ENCODE measurements at places on chromosomes 7 and 10.
A peak's percentile ranks its signal among the peaks of the same experiment; 100 is the strongest.

GRCh38 chr10:103663236-103663635 is 169.7 kb downstream of the NEURL1 start:
- no peak for DNase-seq

DNA sequence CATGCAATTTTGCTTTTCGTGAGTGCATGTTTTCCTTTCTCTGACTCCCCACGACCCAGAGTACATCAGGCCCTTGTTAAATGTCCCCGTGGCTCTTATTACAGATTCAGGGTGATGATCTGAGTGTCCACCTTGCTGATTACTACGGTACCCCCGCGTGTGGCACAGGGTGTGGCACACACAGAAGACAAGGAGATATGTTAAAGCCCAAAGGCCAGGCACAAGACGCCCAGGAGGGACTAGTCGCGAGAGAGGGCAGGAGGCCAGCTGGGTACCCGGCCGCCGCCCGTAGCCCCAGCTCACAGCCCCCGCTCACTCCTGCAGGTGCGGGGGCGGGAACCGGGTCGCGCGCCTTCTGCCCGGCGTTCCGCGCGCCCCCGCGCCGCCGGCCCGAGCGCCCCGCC is 281 bp upstream of the EXOC6 start:
- no peak for DNase-seq

DNA sequence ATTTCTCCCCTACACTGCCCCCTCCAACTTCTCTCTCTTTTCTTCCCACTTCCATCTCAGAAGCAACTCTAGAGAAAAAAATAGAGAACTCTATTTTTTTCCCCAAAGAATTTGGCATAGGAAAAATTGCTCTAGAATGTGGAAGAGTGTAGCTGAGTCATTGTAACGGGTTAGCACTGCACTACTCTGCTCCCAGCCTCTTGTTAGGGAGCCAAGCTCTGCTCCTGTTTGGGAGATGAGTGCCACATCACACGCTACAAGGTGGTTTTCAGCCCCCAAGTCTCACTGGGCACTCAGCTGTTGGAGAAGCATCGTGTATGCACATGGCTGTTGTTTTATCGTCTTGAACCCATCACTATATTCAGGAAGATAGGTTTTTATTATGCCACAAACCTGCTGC is 136.4 kb downstream of the BMPER start:
- DNase-seq: no peak

DNA sequence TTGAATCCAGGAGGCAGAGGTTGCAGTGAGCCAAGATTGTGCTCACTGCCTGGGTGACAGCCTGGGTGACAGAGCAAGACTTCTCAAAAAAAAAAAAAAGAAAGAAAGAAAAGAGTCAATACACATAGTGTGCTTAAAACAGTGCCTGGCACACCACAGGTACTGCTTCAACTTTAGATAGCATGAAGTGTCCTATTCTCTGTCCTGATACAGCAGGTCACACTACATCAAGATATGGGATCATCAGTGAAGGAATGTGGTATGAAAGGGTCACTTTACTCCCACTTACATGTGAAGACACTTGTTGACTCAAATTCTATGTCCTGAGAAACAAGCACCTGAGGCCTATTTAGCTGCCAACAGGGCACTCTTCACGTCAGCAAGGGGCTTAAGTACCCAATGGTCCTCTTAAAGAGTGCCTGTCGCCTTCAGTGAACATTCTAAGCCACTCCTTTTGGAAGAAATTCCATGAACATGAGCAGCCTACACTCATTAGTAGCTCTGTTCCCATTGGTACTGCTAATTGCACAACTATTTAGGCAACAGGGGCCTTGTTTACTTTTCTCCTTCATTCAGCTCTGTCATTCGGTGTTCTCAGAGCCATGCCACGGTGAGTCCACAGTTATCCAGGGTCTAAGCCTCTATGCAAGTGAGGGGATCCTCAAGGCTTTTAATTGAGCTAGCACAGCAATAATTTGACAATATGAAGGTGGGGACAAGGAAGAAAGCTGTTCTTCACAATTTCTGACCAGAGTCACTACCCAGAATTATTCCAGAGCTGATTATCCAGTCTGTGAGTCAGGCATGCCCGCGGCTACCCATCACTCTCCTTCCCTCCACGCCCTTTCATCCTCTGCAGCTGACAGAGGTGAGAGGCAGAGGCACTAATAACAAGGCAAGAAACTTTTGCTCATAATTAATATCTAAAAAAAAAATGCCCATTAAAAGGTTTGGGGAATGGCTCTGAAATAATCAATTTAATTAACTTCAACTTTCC is 56.6 kb upstream of the PTN start:
- DNase-seq: no peak

DNA sequence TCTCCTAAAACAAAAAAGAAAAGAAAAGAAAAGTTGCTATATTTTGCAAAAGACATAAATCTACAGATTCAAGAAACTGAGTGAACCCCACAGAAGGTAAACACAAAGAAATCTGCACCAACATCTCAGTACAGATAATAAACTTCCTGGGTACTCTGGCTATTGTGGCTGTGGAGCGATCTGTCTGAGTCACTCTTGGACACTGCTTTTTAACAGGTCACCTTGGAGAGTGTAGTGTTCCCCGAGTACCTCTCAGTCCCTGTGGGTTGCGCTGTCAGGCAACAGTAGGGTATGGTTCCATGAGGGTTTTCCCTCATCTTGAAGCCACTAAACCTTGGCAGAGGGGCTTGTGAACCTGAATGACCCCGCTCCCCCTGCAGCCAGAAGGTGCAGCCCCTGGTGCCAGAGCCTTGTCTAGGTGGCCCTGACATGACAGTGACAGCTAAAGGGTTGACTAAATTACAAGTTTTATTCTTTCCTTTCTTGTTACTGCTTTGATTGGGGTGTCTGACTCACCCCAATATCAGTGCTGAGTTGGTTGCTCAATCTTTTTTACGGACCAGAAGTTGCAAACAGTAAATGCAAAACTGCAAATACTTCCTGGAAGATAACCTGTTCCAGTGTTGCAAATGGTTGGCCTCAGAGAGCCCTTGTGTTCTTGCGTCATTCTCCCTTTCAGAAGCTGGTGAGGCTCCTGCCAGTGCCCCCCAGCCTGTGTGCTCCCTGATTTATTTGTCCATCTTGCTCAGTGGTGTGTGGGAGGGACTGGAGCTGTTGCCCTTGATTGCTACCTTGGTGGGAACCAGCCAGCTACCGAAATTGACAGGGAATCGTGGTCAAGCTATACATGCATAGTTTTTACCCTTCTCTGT is 30.6 kb downstream of the POR start:
- no peak for DNase-seq

- DNase-seq: no peak
These were observed 1182.0 kb downstream of the CNTNAP2 start for GRCh38 chr7:147298611-147299043.

DNA sequence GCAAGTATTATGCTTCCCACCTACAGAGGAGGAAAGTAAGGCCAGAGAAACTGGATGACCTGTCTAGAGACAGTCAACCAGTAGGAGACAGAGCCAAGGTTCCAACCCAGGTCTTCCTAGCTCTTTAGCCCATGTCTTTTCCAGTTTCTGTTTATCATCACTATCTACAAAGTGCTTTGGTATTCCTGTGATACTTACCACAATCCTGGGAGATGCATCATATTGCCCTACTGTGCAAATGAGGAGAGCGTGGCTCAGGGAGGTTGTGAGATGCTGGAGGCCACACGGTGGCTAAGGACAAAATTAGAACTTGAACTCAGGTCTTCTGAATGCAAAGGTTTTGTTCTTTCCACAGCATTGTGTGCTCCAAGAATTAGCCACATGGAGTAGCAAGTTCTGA is 11.2 kb upstream of the PLEKHA1 start:
- no peak for DNase-seq

DNA sequence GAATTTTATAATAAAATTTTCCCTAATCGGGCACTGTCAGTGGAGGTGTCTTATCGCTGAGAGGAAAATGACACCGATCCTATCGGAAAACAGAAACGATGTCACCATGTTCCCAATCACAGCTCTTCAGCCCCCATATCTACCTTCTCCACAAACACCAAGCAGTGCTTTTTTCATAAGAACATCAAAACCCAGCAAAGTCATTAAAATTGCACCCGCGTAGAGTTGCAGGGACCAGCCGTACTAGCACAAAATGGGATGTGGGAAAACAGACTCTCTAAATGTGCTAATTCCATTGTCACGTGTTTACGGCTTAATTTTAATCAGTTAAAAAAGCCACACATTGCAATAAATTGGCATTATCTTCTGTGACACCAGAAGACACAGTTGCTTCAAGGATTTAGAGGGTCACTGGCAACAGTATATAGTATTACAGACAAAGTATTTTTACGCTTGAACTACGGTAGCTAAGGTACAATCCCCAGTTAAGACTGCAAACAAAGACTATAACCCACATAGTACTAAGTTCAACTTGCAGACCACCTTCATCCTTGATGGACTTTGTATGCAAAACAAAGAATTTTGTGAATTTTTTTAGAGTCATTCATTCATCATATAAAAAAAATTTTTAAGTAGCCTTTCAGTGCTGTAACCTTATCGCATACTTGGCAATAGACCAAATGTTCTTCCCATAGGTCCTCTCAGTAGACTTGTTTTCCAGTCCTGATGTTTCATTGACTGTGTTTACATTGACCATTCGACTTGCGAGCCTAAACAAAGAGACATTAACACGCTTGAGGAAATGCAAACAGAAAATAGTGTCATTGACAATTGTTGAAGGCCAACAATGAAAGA is 116.0 kb downstream of the VTI1A start:
- DNase-seq: no peak

DNA sequence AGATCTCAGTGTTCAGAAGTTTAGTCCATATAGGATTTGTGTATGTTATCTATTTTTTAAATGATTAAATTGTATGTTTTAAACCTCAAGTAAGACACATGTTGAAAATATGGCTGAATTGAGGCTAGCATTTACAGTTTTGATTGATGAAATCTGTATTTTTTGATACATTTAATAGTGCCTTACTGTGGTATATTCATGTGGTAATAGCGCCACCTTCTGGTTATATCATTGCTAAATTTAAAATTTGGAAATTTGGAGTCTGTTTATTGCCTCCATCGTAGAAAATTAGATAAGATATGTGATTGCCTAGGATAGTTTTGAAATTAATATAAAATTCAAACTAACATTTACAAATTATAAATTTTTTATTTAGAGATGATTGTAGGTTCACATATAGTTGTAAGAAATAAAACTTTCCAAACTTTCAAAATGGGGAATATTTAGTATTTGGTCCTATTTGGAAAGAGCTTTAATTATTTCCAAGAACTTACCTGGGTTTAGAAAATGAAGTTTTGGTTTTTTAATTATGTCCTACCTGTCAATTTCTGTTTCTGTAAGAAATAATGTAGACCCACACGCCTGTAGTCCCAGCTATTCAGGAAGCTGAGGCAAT is 19.1 kb upstream of the ARMS2 start:
- DNase-seq: peak; percentile 11

GRCh38 chr7:32108651-32109050 is 38.4 kb upstream of the PDE1C start:
- no peak for DNase-seq

DNA sequence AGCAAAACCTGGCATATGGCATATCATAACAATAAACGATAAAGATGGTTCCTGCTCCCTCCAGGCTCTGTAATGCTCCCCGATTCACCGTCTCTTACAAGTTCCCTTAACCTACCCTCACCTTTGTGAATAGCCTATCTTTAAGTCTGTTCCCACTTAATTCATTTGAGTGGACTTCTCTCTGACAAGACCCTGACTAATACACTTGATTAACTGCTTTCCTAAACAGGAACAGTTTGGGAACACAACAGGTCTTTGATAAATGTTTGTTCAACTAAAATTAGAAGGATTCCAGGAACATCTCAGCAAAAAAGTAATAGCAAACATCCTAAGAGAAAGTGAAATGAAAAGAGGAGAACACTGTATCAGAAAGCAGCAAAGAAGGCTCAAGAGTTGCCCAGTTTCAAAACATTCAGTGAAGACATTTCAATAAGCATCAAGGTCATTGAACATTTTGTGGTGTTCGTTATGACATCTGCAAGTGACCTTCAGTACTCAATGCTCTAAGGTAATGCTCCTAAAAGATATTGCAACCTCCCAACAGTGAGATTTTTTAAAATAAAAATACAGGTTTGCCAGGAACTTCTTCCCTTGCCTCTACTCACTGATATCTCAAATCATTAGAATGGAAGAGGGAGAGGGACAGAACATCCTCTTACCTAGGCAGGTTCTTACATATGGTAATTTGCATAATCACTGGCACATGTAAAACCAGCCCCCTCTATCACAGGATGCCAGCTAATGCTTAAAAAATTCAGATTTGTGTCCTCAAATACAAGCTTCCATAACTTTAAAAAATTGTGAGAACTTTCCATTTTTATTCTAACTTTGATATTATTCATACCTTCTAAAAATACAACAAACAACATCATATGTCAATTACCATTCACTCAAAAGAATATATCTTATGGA is 11.4 kb upstream of the ARHGAP12 start:
- no peak for DNase-seq

DNA sequence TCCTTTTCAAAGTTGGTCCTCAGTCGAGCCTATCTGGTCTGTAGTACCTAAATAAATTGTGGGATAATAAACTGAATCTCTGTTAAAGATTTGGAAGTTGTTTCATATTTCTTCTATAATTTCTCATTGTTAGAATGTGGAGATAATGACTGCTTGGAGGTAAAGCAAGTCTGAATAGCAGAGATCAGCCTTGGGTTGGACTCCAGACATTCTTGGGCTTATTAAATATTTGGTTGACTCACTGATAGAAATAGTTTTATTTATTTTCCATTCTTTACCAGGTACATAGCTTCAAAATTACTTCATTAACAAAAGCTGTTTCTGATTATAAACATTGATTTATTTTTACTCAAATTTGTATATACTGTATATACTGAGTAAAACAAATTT is 34.3 kb downstream of the TPST1 start:
- DNase-seq: no peak

DNA sequence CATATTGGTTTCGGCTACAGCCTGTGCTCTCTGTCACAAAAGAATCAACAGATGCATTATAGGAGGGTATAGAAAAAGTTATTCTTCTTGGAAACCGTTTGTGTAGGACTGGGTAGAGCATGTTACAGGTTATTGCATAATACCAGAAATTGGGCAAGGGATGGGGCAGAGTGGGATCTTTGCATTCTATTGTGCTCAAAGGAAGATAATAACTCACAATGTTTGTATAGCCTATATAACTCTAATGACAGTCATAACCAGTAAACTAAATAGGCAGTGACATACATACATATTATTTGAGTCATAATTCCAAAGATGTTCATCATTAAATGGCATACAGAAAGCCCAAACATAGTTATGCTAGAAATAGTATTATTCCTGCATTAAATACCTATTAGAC is 179.7 kb downstream of the XPNPEP1 start:
- no peak for DNase-seq

GRCh38 chr7:46746695-46747687 is 825.9 kb upstream of the IGFBP3 start:
- DNase-seq: no peak

Data from DMS 273 treated with DMSO at 0.1 percent for 48 hours (cell line).